ENCODE measurements at places on chromosomes 16 and 17. TPM values are rescaled to one million over a fixed set of nuclear protein-coding genes. Genes with fewer than 3 reads are reported as not detected.

PPP1R27 gene
- total RNA-seq: not detected

DNA sequence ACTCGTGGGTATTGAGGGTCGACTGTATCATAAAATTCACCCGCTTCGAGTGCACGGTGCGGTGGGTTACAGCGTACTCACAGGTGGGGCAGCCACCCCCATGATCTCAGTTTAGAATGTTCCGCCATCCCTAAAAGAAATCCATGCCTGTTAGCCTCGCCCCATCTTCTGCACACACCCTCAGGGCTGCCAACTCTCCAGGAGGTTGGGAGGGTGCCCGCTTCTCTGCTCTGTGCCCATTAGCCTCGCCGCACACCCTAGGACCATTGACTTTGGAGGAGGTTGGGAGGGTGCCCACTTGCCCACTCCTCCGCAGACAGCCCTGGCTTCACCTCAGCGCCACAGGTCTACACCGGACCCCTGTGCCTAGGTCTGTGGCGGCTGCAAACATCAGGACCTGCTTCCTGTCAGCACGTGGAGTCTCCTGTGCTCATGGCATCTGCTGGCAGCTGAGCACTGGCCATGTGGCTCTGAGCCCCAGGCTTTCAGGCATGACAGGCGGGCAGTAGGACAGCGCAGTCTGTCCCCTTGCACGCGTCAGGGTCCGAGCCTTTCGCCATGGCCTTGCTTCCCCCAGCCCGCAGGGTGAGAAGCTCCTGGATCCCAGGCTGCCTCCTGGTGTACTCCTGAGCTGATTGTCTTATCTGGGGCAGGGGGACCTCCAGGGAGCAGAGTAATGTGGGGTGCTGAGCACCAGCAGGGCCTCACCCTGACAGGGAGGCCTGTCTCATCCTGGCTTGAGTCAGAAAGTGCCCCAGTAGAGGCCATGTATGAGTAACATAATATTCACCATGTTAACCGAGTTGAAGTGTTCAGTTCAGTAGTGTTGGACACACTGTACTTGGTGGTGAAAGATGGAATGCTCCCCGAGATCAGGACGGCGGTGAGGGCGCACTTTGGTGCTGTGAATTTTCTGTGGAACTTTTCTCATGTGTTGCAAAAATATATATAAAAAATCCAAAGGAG, 21.9 kb downstream of the NME3 start:
- DNase-seq: no peak
- H3K27me3 ChIP-seq: no peaks in the 10 kb centered on the region
- no peaks in the 10 kb centered on the region for H3K4me1 ChIP-seq
- H3K27ac ChIP-seq: no peak overlapping the region

- H3K4me3 ChIP-seq: no peak overlapping the region
- no peaks in the 10 kb centered on the region for H3K27me3 ChIP-seq
- no peaks in the 10 kb centered on the region for H3K36me3 ChIP-seq
- DNase-seq: no peak
- no peak overlapping the region for H3K27ac ChIP-seq
Observed at GRCh38 chr16:54875443-54875842, 55.2 kb upstream of the IRX5 start.

GRCh38 chr17:42039794-42040763, 10.3 kb downstream of the C17orf113 start:
- no peak for DNase-seq
- no peak overlapping the region for H3K27ac ChIP-seq
- H3K27me3 ChIP-seq: no peaks in the 10 kb centered on the region
- no peaks in the 10 kb centered on the region for H3K36me3 ChIP-seq

All from upper lobe of right lung (tissue), 1 donor.